ENCODE measurements at places on chromosomes 6 and 20. TPM values are rescaled to one million over a fixed set of nuclear protein-coding genes. Genes with fewer than 3 reads are reported as not detected.

The ALDH5A1 gene
- 14.6 TPM for total RNA-seq

- ATAC-seq, result no peak
Measured at GRCh38 chr6:76592566-76592965, 520.1 kb upstream of the IMPG1 start.

DNA sequence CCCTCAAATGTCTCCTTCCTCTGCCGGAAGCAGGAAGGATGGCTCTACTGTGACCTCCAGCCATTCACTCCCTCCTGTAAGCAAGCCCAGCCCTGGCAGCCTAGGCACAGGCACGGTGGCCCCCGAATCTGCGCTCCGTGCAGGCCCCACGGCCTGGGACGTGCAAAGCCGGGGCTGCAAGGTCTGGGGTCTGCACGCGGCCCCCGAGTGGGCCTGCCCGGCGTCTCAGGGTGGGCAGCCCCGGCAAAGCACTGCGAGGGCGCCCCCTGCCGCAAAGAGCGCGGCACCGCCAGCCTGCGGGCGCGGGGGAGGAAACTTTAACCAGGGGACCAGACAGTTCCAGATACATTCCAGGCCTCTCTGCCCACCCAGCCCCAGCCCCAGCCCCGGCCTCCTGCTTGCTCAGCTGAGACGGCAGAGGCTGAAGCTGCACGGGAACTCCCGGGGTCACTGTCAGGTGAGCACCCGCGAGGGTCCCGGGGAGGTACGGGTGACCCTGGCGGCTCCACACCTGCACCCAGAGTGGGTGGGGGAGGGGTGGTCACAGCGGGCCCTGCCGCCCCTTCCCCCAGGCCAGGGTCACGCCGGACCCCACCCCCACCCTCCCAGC is 98.8 kb downstream of the ASXL1 start:
- peak; percentile 85 for ATAC-seq

DNA sequence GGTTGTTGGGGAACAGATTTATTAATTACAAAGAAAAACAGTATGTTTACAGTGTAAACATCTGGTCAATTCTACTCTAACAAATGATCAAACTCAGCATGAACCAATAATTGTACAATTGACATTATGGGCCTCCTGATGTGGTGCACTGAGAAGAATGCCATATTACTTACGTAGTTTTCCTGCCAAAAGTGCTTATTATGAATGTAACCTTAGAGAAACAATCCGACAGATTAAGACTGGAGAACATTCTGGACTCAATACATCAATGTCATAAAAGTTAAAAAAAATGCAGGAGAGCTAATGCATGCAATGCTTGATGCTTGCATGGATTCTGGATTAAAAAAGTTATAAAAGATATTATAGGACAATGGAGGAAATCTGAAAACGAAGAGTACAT is 69.0 kb downstream of the LYRM4 start:
- no peak for ATAC-seq

The FAM210B gene
- total RNA-seq, result 23.5 TPM

DNA sequence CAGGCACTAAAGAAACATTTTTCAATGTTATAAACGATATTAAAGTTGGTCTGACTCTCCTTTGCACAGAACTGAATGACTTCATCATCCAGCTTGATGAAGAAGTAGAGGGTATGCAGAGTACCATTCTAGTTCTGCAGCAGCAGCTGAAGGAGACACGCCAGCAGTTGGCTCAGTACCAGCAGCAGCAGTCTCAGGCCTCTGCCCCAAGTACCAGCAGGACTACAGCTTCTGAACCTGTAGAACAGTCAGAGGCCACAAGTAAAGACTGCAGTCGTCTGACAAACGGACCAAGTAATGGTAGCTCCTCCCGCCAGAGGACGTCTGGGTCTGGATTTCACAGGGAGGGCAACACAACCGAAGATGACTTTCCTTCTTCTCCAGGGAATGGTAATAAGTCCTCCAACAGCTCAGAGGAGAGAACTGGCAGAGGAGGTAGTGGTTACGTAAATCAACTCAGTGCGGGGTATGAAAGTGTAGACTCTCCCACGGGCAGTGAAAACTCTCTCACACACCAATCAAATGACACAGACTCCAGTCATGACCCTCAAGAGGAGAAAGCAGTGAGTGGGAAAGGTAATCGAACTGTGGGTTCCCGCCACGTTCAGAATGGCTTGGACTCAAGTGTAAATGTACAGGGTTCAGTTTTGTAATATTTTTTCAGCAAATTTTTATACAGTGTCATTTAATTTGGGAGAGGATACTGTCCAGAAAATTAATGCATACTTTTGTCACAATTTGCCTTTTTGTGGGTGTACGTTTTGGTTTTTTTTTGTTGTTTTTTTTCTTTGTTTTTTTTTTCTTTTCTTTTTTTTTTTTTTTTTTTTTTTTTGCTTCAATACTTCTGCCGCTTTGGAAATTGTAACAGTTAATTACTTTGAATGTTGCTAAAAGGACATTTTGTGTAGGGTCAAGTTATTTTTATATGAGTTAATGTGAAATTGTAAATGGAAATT is 6.6 kb upstream of the ACAT2 start:
- no peak for ATAC-seq

DNA sequence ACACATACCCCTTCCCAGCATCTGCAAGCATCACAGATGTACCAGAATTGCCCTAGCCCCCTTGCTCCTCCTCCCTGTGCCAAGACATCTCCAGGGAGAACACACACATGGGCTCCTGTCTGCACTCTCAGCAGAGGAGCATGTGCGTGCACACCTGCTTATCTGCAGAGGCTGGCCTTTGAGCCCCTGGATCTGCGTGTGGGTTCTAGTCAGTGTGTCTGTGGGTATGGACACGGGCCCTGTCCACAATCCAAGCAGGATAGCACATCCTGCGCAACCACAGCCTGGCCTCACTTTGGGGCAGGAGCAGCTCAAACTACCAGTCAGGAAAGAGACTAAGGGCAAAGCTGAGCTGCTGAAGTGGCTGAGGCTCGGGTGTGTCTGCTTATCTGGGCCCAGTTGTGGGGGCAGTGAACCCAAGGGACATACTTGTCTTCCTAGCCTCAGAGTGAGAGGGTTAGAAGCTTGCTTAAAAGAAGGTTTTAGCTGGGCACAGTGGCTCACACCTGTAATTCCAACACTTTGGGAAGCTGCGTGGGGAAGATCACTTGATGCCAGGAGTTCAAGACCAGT is 41.0 kb downstream of the HM13 start:
- ATAC-seq, result peak; percentile 22

- ATAC-seq, result no peak
Measured at GRCh38 chr20:17634661-17635331, 47.2 kb downstream of the RRBP1 start.

DNA sequence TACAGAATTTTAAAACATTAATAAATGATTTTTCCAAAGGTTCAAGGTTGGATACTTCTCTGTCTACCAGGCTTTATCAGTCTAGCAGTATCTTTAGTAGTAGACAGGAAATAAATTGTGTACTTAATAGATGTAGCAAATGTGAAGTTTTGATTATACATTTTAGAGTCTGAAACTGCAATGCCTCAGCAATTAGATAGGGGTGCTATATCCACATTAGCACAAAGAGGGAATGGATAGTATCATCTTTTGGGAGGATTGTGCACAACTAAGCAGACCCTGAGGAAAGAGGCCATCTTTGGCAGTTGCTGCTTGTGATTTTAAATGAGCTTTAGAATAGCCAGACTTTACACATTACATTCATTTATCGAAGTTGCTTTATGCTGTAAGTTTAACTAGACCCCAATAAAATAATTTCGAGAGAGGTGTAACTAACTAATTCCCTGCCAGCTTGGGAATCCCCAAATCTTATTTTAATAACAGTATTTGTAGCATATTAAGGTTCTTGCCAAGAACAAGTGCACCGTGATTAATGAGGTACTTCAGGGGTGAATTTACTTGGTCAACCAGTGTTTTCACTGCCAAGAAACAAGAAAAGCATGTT is 2.8 kb downstream of the KCNQ5 start:
- no peak for ATAC-seq

GRCh38 chr6:139370283-139370998 is 4.0 kb downstream of the CITED2 start:
- no peak for ATAC-seq

The LY6G5B gene
- total RNA-seq, result 6.9 TPM

The MICA gene
- 66.3 TPM for total RNA-seq

- no peak for ATAC-seq
Measured at GRCh38 chr20:1273366-1273765, 7.3 kb downstream of the SNPH start.

The PLEKHG1 gene
- 11.6 TPM for total RNA-seq

- no peak for ATAC-seq
Measured at GRCh38 chr6:158705386-158706126, 55.7 kb downstream of the SYTL3 start.

GRCh38 chr6:25070547-25071366 is 135.0 kb upstream of the RIPOR2 start:
- ATAC-seq, result peak; percentile 84

The LAMA2 gene
- total RNA-seq, result 1.3 TPM

The PRDM13 gene
- not detected for total RNA-seq

DNA sequence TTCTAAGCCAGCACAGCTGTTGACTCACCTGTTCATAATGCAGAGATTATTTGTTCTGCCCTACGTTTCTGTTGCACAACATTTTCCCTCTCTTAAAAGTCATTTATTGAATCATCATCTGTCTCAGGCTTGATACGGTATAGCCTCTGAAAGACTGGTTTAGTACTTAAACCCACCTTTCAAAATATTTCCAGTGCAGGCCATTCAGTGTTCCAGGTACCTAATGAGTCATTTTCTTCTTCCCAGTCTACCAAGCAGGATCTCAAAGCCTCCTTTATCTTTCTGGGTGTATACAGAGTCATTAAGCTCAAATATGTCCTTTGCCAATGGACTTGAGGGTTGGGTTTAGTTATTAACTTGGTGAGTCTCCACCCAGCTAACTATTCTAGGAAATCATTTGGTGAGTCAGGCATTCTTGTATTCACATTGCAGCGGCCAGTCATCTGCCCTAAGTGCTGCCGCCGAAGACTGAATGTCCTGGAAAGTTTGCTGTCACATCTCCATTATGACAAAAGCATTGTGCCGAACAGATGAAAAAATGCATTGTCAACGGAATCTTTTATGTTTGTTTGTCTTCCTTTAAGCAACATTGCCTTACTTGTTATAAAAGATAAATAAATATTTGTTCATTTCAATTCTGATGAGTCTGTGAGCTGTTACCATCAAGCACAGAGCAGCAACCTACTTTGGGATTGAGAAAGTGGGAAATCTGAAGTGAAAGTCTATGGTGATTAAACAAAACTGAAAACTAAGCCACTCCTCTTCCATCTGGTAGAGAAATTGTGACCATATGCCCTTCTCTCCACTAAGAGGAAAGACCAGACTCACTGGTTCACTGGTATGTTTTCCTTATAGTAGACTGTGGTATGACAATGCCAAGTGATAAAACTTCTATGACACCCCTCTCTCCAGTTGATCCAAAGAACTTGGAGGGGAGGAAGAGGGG is 14.3 kb upstream of the FAM135A start:
- ATAC-seq, result peak; percentile 50

DNA sequence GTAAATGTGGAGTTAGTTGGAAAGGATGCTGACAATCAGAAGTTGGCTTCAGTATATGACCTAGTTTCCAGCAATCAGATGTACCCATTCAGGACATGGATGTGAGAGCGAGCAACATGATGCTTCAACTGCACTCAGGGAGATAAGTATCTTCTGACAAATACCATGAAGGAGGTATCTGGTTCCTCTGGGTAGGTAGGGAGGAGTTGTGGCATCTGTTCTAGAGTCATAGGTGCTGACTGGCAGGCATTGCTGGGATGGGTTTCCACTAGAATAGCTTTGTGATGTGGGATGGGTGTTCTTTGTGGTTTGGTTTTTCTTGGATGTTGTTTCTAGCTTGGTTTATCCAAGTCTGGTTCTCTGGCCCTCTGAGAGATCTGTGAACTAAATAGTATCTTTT is 3.9 kb upstream of the REV3L start:
- no peak for ATAC-seq

The PCK1 gene
- 0.45 TPM for total RNA-seq

- ATAC-seq, result no peak
Measured at GRCh38 chr20:37867289-37868195, 35.4 kb upstream of the VSTM2L start.

- no peak for ATAC-seq
Measured at GRCh38 chr6:73984571-73985210, 288.7 kb downstream of the CD109 start.

GRCh38 chr6:17491416-17492142 is 98.2 kb downstream of the CAP2 start:
- no peak for ATAC-seq

The DDX43 gene
- not detected for total RNA-seq

DNA sequence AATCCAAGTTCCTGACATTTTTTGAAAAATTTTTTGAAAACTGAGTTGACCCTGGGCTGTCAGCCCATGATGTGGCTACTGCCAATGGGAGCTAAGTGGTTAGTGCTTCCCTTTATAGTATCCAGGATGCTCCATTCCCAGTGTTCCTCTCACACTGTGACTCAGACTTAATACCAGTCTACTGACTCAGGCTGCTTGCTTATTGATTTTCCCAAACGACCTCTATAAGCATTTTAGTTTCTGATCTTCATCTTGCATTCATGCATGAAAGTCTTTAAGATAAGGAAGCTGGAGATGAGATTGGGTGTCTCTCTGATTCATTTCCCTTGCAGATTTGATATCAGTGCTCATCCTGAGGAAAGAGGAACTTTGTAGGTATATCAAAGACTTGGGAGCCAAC is 560.0 kb downstream of the TBC1D32 start:
- ATAC-seq, result no peak

GRCh38 chr20:38755324-38755910 is 7.2 kb downstream of the ACTR5 start:
- no peak for ATAC-seq

DNA sequence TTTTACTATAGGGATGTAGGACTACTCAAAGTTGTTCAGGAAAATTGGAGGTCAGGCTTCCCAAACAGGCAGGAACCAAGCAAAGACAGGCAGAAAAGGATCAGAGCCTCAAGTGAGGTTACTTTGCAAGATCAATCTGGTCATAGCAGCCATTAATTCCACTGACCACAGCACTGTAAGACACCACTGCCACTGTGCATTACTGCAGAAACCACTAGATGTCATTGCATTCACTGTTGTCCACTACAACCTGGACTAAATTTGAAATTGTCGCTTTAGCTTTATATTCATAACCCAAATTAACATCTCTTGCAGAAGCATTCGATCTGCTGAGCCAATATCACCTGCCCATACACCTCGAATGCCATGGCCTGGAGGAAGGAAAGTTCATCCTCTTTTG is 126.9 kb upstream of the UFL1 start:
- ATAC-seq, result peak; percentile 67

DNA sequence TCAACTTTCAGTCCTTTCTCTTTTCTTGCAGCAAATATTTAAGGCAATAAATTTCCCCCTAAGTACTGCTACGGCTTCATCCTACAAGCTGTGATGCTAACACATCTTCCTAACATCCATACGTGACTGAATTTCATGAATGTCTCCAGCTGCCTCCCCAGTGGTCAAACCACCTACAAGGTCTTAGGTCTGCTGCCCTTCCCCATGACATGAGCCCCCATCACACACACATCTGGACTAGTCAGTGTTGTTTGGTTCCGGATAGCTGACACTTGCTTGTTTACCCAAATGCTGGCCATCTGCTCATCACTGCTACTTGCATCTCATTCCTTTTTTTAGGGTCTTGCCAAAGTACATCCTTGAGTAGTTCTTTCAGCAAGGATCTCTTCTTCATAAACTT is 14.6 kb downstream of the RRBP1 start:
- ATAC-seq, result no peak

The MTFR2 gene
- total RNA-seq, result 2.0 TPM

GRCh38 chr20:47353692-47354463 is 2.6 kb downstream of the ZMYND8 start:
- ATAC-seq, result no peak

The METTL24 gene
- total RNA-seq, result not detected
